NCI-H446 (cell line): ENCODE measurements at places on chromosomes 3 and 15.

- DNase-seq, result no peak
Measured at GRCh38 chr3:137121704-137122314, 164.0 kb downstream of the IL20RB start.

- no peak for DNase-seq
Measured at GRCh38 chr3:105284876-105285275, 81.8 kb upstream of the ALCAM start.

DNA sequence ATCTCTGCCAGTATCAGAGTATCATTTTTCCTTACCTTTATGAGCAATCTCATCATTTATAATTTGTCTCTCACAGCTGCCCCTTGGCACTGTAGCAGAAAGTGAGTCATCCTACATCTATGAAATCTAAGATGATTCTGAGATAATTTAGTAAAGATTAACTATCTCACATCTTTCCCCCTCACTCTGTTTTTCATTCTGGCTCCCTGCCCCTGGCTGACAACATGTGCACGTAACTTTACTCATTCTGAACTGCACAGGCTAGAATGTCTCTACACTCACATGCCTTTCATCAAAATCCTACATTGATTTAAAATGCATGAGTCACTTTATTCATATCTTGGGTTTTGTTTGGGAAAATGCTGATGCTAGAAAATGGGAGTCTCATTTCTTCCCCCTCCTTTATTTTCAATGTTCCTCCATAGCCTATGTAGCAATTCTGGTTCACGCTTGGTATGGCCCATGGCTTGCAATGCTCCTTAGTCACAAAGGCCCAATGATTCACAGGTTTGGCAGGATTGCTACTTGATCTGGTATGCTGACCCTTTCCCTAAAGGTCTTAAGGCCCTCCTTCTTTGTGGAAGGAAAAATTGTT, 838.5 kb downstream of the TUSC7 start:
- no peak for DNase-seq

GRCh38 chr3:47643092-47643491, 64.4 kb upstream of the CSPG5 start:
- no peak for DNase-seq

DNA sequence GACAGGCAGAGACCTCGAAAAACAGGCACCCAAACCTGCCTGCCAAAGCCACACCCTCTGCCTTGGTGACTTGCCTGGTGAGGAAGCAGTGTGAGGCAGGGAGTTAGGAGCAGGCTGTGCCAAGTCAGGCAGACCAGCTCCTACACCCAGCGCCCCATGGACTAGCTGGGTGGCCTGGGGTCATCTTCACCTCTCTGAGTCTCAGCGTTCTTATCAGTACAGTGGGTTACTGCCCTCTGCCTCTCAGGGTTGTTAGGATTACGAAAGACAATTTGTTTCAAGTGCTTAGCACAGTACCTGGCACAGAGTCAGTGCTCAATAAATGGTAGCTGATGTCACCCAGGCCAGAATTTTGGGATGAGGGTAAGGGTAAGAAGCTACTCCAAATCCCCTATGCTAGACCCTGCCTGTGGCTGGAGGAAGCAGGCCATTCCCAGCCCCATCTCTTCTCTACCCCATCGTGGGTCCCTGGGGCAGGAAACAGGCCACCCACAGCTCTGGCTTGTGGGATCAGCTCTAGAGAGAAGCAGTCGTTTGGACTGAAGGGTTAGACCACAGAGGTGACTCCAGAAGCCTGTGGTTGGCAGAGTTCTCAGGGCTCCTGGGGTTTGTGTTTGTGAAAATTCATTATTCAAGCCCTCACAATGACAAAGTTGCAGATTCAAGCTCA, 10.1 kb downstream of the SLC51B start:
- no peak for DNase-seq

DNA sequence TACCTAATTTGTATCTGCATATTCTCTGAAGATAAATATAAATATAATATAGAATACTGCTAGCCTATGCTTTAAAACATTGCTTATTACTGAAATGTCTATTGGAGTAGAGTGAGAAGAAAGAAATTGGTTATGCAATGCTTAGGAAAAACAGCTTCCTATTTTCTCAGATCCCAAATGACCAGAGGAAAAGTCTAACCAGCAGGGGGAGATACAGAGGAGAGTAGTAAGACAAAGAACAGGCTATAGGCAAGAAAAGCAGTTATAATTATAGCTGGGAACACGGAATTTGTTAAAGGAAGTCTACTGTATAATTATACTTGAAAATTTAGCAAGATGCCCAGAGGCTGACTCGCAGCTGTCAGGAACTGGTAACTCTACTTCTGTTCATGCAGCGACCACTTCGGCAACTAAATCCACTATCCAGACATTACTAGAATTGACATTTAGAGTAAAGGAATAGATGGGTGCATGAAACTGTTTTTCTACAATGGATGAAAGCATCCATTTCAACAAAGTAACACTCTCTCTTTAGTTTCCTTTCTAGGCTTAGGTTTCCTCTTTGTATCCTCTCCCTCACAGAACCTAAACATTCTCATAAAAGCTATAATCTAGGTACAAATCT, 97.2 kb downstream of the TBC1D5 start:
- DNase-seq, result peak; percentile 30

- DNase-seq, result no peak
Measured at GRCh38 chr15:62067448-62068044, 769 bp downstream of the C2CD4A start.

- DNase-seq, result no peak
Measured at GRCh38 chr3:151329363-151329762, at the start of gene P2RY13. TSS of gene P2RY13 (minus strand) at chr3:151329549. CDS start at chr3:151329528, 21 bp downstream.

- DNase-seq, result no peak
Measured at GRCh38 chr3:13197795-13198194, 124.6 kb upstream of the IQSEC1 start.

DNA sequence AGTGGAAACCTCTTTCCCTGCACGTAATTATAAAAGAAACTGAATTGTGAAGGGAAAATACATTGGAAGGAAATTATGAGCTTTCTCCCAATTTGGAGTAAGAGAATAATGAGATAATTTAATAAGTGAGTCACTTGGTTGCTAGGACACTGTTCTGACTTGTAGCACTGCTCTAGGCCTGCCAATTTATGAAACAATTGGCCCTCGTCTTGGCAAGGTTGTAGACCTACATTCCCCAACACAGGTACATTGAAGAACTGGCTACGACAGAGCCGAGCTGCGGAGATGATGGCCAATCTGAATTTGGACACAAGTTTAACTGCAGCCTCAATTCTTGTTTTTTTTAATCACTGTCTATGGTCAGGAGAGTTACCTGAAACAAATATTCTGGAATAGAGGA, 674.1 kb downstream of the MECOM start:
- DNase-seq, result no peak

DNA sequence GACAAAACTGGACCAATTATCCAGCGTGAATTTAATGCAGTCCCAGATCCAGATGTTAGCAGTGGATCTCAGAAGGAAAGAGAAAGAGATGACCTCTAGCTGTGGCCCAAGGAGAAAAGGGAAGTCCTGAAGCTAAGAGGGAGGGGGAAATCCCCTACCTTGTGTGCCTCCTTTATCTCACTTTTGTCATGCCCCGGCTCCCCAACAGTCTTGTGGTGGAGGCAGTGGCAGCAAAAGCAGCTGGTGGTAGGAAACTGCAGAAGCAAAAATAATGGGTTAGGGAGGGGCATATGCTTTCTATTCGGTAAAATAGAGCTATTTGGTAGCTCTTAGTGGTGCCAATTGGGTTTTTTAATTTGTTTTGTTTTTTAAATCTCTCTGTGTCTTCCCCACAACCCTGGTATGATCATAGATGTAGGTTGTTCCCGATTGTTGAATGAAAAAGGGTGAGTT, 56.5 kb downstream of the MCTP2 start:
- no peak for DNase-seq

DNA sequence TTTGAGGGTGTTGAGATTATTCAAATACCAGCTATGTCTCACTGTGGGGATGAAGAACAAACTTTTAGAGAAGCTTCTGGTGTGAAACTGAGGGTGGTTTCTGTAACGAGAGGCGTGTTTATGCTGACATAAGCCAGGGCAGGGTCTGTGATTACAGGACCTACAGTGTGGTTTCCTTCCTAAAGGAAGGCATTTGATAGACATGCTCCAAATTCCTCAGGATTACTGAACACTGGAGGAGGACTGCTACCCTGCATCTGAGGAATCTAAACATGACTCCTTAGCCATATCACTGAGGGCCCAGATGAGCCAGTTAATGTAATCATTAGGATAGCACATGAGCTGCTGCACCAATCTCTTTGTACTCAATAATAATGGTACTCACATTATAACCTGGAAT, 328.4 kb upstream of the UMPS start:
- DNase-seq, result no peak

- no peak for DNase-seq
Measured at GRCh38 chr3:172030181-172030580, 9.2 kb upstream of the FNDC3B start.

- peak; percentile 2 for DNase-seq
Measured at GRCh38 chr3:71247221-71247957, 336.1 kb downstream of the FOXP1 start.

GRCh38 chr15:81108427-81108826, 25.6 kb upstream of the CFAP161 start:
- peak; percentile 30 for DNase-seq

DNA sequence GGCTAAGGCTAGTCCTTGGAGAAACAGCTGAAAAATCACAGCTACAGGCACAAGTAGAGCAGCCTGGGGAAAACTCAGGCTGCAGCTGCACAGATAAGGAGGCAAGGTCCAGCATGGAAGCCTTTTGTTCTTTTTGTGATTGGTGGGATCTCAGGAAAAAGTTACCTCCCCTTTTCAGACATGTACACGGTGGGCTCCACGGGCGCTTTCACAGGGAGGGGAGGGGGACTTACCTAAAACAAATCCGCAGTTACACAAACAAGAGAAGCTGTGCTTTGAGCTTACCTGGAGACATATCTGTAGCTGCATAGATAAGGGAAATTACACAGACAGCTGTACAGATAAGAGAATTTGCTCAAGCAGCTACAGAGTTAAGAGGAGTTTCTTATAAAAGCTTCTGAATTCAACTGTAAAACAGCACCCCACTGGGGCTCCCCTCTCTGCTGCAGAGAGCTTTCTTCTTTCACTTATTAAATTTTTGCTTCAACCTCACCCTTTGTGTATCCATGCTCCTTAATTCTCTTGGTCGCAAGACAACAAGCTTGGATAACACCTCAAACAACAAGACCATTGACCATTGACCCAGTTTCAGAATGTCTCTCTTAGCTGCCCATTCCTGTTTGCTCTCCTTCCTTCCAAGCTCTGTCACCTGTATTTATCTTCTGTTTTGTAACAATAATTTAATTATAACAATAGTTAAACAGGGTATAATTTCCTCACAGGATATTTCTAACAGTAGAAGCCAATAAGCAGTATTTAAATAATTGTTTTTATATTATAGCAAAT, 10.9 kb upstream of the CD200 start:
- DNase-seq, result no peak

- no peak for DNase-seq
Measured at GRCh38 chr15:101198800-101199199, 53.0 kb downstream of the CHSY1 start.

GRCh38 chr15:67512140-67512539, 8.8 kb upstream of the C15orf61 start:
- no peak for DNase-seq

GRCh38 chr3:170814822-170815221, 55.2 kb downstream of the RPL22L1 start:
- DNase-seq, result no peak

GRCh38 chr3:65831733-65832425, 206.8 kb downstream of the MAGI1 start:
- DNase-seq, result no peak

DNA sequence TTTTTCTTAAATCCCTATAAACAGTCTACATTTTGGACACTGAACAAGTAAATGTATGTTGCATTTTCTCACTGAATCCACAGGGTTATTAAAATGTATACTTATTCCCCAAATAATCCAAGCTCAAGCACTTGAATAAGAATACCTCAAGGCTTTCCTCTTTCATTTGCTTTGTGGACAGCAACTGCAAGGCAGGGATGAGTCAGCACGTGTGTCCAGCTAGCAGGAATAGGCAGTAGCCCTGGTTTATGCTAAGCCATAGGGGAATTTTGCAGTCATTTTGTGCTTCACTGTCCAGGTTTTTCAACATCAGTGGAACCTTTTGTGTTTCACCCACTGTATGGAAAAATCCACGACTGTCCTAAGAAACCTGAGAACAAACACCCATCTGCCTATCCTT, 96.7 kb upstream of the KCNMB2 start:
- no peak for DNase-seq

DNA sequence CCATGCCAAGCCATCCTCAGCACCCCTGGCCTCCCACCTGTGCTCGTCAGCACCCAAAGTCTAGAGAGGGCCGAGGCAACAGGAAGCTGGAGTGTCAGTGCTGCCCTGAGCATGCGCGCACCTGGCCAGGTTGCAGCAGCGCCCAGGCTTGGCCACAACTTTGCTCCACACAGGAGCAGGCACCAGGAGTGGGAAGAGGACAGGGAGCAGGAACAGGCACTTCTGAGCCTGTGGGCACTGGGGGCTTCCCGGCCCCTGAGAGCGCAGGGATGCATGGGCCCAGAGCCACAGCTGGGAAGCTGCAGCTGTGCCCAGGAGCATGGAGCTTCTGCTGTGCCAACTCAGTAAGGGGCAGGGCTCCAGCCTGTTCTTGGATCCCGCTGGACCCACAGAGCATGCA, 471.5 kb upstream of the WNT5A start:
- DNase-seq, result no peak

DNA sequence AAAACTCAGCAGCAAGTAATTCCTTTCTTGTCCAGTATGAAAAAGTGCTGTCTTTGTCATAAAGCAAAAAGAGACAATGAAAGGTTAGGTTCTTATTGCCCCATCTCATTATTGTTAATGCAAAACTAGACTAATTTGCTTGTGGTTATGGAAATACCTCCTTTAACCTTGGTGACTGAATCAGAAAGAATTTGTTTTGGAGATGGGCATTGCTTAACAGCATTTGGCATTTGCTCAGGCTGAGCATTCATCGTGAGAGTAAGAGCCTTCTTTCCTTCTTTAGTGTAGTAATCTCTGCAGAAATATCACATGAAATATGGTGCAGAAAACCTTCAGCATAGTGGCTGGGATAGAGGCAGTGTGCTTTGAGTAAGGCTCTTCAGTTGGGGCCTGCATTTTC, 103.1 kb downstream of the CNTN6 start:
- DNase-seq, result no peak

DNA sequence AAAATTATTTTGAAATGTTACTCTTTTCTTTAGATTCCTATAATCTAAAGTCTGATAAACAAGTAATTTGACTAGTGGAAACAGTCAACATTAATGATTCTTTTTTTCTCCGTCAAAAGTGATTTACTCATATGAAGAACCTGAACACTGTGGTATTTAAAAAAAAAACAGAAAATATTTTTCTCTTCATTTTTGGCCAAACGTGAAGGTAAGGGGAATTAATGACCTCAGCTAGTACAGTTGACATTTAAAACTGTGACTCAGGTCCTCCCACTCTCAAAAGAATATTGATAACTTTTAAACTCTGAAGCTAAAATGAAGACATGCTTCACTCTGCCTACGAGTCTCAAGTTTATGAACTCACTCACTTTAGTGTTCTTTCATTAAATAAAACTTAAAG, 34.5 kb downstream of the TIGIT start:
- no peak for DNase-seq
